Glutamatergic neuron (in vitro differentiated cells): ENCODE measurements at places on chromosomes 1 and 21. TPM values are rescaled to one million over a fixed set of nuclear protein-coding genes. Genes with fewer than 3 reads are reported as not detected.

The CELA2A gene
- not detected for total RNA-seq

GRCh38 chr1:152165286-152166077 is 6.5 kb upstream of the RPTN start:
- H3K4me1 ChIP-seq = no peaks in the 10 kb centered on the region
- no peaks in the 10 kb centered on the region for H3K36me3 ChIP-seq
- no peak overlapping the region for H3K4me3 ChIP-seq
- DNase-seq = no peak

- peaks cover 9% of the 10 kb centered on the region for H3K36me3 ChIP-seq
- peaks cover 8% of the 10 kb centered on the region for H3K27me3 ChIP-seq
- no peak for DNase-seq
- no peak overlapping the region for H3K4me3 ChIP-seq
- H3K27ac ChIP-seq = no peak overlapping the region
- H3K4me1 ChIP-seq = peaks cover 32% of the 10 kb centered on the region
Observed at GRCh38 chr1:243499248-243499647, 243.4 kb downstream of the SDCCAG8 start.

DNA sequence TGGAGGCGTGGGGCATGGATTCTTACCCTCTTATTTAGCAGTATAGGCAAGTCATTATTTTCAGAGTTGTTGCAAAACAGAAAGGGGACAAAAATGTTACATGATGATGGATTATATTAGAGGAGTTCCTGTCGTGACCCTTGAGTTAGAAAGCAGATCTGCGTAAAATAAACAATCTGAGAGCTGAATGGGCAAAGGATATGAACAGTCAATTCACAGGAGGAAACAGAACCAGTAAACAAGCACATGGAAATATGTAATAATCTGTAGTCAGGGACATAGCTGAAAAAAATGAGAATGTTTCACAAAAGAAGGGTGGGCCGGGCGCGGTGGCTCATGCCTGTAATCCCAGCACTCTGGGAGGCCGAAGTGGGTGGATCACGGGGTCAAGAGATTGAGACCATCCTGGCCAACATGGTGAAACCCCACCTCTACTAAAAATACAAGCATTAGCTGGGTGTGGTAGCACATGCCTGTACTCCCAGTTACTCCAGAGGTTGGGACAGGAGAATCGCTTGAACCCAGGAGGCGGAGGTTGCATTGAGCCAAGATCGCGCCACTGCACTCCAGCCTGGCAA is 20.9 kb downstream of the RCAN1 start:
- no peak for DNase-seq
- H3K36me3 ChIP-seq = no peaks in the 10 kb centered on the region
- H3K27me3 ChIP-seq = no peaks in the 10 kb centered on the region
- no peak overlapping the region for H3K27ac ChIP-seq
- H3K4me1 ChIP-seq = peaks cover 5% of the 10 kb centered on the region

DNA sequence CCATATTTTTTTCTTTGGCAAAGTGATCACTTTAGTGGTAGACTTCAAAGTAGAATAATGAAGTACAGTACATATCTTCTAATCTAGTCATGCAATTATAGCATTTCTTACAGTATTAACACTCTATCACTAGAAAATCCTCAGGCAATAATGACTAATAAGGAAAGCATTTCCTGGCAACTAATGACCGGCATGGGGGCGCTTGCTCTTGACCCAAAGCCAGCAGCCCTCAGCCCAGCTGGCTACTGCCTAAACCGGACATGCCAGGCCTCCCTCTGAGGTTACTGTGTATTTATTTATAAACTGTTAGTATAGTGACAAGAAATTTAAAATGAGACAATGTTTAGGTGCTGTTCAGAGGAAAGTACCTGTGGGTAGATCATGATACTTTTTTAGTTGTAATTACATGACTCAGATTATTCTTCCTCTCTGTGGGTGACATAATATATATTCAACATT is 633.8 kb downstream of the PTPRC start:
- H3K27me3 ChIP-seq = peaks cover 2% of the 10 kb centered on the region
- no peak overlapping the region for H3K27ac ChIP-seq
- H3K4me1 ChIP-seq = no peaks in the 10 kb centered on the region
- DNase-seq = no peak

The HES3 gene
- 0.66 TPM for total RNA-seq

The GJA4 gene
- not detected for total RNA-seq

DNA sequence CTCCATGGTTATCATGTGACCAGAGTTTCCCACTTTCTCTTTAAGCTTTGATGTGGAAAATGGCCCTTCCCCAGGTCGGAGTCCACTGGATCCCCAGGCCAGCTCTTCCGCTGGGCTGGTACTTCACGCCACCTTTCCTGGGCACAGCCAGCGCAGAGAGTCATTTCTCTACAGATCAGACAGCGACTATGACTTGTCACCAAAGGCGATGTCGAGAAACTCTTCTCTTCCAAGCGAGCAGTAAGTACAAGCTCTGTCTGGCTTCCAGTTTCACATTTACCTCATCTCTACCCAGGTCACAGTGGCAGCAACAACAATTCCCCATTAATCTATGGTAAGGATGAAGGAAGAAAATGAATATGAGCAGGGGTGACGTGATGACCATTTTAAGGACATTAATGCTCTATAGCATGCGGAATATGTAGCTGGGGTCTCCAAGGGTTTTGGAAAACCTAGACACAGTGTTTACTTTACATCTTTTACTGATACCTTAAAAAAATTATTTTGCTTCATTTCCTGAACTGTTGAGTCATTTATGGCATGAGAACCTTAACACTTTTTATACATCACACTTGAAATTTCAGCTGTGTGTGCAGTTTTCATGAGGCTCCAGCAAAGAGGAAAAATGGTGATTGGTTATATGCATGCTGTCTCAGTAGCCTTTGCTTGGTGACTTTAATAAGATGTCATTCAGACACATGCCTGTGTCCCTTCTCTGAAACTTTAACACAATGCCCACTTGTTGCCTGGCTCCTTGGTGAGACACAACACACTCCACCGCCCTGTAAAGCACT is 286.3 kb upstream of the SGIP1 start:
- H3K27me3 ChIP-seq = peaks cover 2% of the 10 kb centered on the region
- DNase-seq = no peak
- no peak overlapping the region for H3K27ac ChIP-seq
- H3K4me1 ChIP-seq = peaks cover 25% of the 10 kb centered on the region

DNA sequence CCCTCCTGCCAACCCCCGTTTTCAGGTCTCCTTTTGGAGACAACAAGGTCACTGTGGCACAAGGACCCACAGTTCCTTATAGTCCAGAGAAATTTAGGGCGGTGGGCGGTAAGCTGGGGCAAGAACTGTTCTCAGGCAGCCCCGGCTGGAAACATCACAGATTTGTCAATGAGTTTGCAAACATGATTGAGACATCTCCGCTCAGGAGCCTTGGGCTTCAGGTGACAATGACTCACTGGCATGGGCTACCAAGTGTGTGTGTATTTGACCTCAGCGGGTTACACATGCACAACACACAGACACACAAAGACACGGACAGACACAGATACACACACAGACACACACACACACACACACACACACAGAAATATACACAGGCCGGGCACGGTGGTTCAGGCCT is 58.2 kb upstream of the ABCG1 start:
- H3K27me3 ChIP-seq = peaks cover 2% of the 10 kb centered on the region
- DNase-seq = no peak
- H3K27ac ChIP-seq = no peak overlapping the region
- H3K36me3 ChIP-seq = no peaks in the 10 kb centered on the region

The PRUNE1 gene
- total RNA-seq = 14.9 TPM

The LEPR gene
- total RNA-seq = 6.8 TPM

DNA sequence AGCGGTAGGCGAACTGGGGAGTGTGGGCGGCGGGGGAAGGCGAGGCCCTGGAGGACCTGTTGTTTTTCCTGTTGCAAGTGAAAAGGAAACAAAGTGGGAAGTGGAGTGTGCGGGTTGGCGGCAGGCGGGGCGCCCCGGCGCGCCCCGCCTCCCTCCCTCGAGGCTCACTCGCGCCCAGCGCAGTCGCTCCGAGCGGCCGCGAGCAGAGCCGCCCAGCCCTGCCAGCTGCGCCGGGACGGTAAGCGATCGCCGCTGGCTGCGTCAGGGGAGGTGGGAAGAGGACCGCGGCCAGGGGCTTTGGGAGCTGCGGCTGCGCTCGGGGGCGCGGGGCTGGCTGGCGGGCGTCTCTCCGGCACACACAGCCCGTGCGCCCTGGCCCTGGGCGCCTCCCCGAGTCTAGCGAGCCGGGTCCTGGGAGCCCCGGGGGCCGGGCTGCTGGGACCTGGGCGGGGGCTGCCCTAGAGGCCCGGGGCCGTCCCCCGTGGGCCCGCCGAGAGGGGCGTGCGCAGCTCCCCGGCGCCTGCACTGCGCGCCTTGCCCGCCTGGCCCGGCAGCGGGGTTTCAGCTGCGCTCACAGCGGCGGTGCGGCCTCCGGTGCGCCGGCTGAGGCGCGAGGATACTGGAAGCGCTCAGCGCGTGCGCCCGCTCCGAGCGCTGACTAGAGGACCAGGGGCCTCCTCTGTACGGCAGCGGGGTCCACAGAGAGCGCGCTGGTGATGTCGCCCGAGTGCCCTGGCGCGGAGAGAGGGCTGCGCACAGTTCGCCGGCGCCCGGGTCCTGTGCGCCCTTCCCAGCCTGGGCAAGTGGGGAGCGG is at the start of gene PIK3CD:
TSS of gene PIK3CD (plus strand) at position 167 of the 814 bp plus-strand sequence. CDS start 58,725 bp downstream, outside the sequence.
- peak; percentile 78 for DNase-seq
- H3K4me1 ChIP-seq = no peaks in the 10 kb centered on the region
- peaks cover 7% of the 10 kb centered on the region for H3K27me3 ChIP-seq
- H3K27ac ChIP-seq = no peak within 1 kb of the TSS
- H3K4me3 ChIP-seq = peak within 1 kb of the TSS; percentile 80
- H3K36me3 ChIP-seq = no peaks in the 10 kb centered on the region

GRCh38 chr1:8409606-8410005 is 91.7 kb downstream of the SLC45A1 start:
- peaks cover 5% of the 10 kb centered on the region for H3K36me3 ChIP-seq
- H3K27me3 ChIP-seq = peaks cover 7% of the 10 kb centered on the region
- H3K27ac ChIP-seq = no peak overlapping the region

GRCh38 chr1:227725046-227725445 is 10.1 kb downstream of the JMJD4 start:
- H3K4me3 ChIP-seq = no peak overlapping the region
- DNase-seq = no peak
- H3K27me3 ChIP-seq = peaks cover 12% of the 10 kb centered on the region
- H3K36me3 ChIP-seq = peaks cover 6% of the 10 kb centered on the region
- peaks cover 4% of the 10 kb centered on the region for H3K4me1 ChIP-seq
- H3K27ac ChIP-seq = no peak overlapping the region

DNA sequence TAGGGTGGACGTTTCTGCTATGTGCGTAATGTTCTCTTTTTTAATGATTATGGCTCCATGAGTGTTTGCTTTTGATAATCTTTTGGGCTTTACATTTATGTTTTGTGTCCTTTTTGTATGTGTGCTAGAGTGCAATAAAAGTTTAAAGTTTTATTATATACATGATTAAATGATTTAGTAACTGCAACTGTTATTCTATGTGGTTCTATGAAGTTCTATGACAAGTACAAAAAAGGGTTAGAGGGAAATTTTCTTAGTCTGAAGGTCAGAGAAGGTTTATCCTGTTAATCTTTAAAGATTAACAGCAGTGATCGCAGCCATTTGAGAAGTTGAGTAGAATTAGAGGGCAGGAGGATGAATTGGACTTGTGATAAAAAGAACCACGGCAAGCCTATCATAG is 386.4 kb upstream of the CHRM3 start:
- H3K4me1 ChIP-seq = peaks cover 4% of the 10 kb centered on the region
- H3K4me3 ChIP-seq = no peak overlapping the region
- H3K27ac ChIP-seq = no peak overlapping the region
- H3K27me3 ChIP-seq = no peaks in the 10 kb centered on the region

The PHACTR4 gene
- total RNA-seq = 74.6 TPM

- H3K4me1 ChIP-seq = no peaks in the 10 kb centered on the region
- no peak overlapping the region for H3K27ac ChIP-seq
- no peaks in the 10 kb centered on the region for H3K36me3 ChIP-seq
- no peak overlapping the region for H3K4me3 ChIP-seq
- DNase-seq = no peak
Observed at GRCh38 chr1:217389895-217390294, 241.0 kb downstream of the GPATCH2 start.

The HCN3 gene
- total RNA-seq = 30.5 TPM
